ENCODE measurements at places on chromosomes 11 and 22.
A peak's percentile ranks its signal among the peaks of the same experiment; 100 is the strongest.

- DNase-seq: no peak
These were observed 227.7 kb upstream of the TENM4 start for GRCh38 chr11:79668575-79668974.

GRCh38 chr22:41833369-41834004 is 582 bp downstream of the SREBF2 start:
- DNase-seq: peak; percentile 48

GRCh38 chr11:86703987-86704386 is 31.6 kb upstream of the ME3 start:
- no peak for DNase-seq

GRCh38 chr11:124329787-124330478 is 9.9 kb upstream of the OR8D2 start:
- peak; percentile 56 for DNase-seq

DNA sequence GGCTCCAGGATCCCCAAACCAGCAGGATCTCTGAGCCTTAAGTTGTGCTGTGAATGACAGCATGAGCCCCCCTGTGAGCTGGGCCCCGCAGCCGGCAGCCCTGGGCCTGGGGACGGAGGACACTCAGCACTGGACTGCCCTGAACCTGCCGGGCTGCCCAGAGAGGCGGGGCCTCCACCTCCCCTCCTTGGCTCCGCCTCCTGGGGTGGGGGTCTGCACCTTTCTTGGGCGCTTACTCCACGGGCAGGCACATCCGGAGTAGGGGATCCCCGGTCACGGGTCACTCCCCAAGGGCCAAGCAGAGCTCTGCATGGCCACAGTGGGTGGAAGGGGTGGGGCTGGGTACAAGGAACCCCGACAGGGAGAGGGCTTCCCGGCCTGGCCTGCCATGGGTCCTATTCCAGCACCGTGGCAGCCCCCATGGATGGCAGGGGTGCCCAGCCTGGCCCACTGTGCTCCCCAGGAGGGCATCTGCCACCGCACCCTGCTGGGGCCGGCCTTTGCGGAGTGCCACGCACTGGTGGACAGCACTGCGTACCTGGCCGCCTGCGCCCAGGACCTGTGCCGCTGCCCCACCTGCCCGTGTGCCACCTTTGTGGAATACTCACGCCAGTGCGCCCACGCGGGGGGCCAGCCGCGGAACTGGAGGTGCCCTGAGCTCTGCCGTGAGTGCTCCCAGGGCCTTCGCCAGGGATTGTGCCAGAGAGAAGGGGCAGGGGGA is 5.4 kb downstream of the MUC5B start:
- no peak for DNase-seq

- no peak for DNase-seq
These were observed 13.1 kb upstream of the GRK3 start for GRCh38 chr22:25551396-25551795.

- no peak for DNase-seq
These were observed 9.2 kb upstream of the FGF3 start for GRCh38 chr11:69828276-69828970.

- DNase-seq: peak; percentile 79
These were observed 194.1 kb downstream of the IGLL1 start for GRCh38 chr22:23385678-23386631.

DNA sequence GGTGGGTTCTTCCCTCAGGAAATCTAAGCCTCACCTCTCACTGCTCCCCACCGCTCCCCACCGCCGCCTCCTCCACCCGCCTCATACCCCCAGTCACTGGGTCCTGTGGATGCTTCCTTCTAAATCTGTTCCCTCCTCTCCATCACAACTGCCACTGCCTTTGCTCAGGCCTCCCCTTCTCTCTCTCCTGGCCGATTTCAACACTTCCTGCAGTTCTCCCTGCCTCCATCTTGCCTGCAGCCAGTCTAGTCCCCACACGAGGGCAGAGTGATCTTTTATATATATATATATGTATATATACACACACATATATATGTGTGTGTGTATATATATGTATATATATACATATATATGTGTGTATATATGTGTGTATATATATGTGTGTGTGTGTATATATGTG is 27.8 kb downstream of the CREB3L1 start:
- peak; percentile 56 for DNase-seq

DNA sequence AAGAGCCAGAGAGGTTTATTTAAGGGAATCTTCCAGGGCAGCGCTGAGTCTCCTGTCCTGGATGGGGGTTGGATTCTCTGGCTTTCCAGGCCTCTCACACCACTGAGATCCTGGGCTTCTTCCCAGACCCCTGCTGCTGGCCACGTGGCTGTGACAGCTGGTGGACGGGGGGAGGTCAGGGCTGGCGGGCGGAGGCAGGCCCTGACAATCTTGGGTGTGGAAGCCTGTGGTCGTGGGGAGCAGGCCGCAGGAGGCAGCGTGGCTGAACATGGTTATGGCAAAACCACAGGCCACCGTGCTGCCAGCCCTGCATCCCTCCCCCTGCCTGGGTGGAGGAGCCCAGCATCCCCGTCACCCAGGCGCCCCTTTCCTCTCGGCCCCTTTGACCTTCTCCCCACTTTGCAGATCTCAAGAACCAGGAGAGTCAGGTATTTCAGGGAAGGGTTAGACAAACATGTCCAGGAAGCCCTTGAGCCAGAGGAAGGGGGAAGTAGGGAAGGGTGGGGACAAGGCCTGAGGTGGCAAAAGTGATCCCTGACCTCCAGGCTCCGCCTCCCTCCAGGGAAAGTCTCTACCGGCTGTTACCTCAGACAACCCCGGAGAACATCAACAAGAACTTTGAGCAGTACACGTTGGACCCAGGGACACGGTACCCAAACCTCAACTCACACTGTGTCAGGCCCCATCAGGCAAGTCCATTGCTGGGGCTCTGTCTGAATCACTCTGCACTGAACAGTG is 111.8 kb downstream of the MICAL2 start:
- no peak for DNase-seq
